ENCODE measurements at places on chromosomes 5 and 9. TPM values are rescaled to one million over a fixed set of nuclear protein-coding genes. Genes with fewer than 3 reads are reported as not detected.

The YTHDC2 gene
- 34.0 TPM for total RNA-seq

The DOLPP1 gene
- 21.5 TPM for total RNA-seq

The STK32A gene
- total RNA-seq = 3.3 TPM

The TXN gene
- 114 TPM for total RNA-seq

The REXO4 gene
- total RNA-seq = 27.0 TPM

The COL5A1 gene
- 549 TPM for total RNA-seq

The SPATA31A3 gene
- total RNA-seq = not detected

The LCNL1 gene
- 5.5 TPM for total RNA-seq

The RLN2 gene
- total RNA-seq = 3.8 TPM

The KLF4 gene
- 17.0 TPM for total RNA-seq

The NTRK2 gene
- total RNA-seq = 63.4 TPM

The CARTPT gene
- not detected for total RNA-seq

The PDGFRB gene
- 100 TPM for total RNA-seq

The TMEM215 gene
- total RNA-seq = 0.07 TPM

The F2RL1 gene
- 5.7 TPM for total RNA-seq

The ROPN1L gene
- total RNA-seq = 0.45 TPM

The ARSI gene
- 19.1 TPM for total RNA-seq

The PCDHB5 gene
- total RNA-seq = 6.8 TPM

The GLDC gene
- total RNA-seq = 2.0 TPM

The IFNA21 gene
- not detected for total RNA-seq

The ALDH1B1 gene
- 19.7 TPM for total RNA-seq

The SHLD3 gene
- total RNA-seq = 4.0 TPM

The CYLC2 gene
- not detected for total RNA-seq

The GADD45G gene
- total RNA-seq = 1.0 TPM

The CDH18 gene
- total RNA-seq = 3.7 TPM

The IFNE gene
- 2.0 TPM for total RNA-seq

The DIRAS2 gene
- 0.14 TPM for total RNA-seq

The MCIDAS gene
- total RNA-seq = not detected

The SREK1 gene
- 138 TPM for total RNA-seq

The SPAAR gene
- 0.14 TPM for total RNA-seq

The TMEM267 gene
- 9.4 TPM for total RNA-seq

The SLC4A9 gene
- total RNA-seq = 2.5 TPM

The IFNA2 gene
- 0.34 TPM for total RNA-seq

Data from mesothelial cell of epicardium (in vitro differentiated cells).